ENCODE measurements at places on chromosomes 11 and 22.

GRCh38 chr22:25350551-25350971, 131.1 kb downstream of the CRYBB2 start:
- DNase-seq, result no peak

DNA sequence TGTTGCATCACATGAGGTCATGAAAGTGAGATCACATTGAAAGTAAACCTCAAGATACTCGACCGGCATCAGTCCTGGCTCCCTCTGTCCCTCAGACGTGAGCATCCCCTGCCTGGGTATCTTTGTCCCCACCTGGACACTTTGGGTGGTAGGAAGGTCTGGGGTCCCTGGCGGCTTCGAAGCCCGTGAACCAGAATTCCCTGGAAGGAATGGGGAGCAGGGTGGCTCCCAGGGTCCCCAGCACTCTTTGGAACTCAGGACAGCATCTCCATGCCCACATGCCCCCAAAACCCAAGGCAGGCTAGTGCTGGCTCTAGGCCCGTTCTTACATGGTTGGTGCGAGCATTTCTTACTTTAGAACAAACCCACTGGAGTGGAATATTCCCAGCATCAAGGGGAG, 7.5 kb downstream of the DERL3 start:
- DNase-seq, result no peak

DNA sequence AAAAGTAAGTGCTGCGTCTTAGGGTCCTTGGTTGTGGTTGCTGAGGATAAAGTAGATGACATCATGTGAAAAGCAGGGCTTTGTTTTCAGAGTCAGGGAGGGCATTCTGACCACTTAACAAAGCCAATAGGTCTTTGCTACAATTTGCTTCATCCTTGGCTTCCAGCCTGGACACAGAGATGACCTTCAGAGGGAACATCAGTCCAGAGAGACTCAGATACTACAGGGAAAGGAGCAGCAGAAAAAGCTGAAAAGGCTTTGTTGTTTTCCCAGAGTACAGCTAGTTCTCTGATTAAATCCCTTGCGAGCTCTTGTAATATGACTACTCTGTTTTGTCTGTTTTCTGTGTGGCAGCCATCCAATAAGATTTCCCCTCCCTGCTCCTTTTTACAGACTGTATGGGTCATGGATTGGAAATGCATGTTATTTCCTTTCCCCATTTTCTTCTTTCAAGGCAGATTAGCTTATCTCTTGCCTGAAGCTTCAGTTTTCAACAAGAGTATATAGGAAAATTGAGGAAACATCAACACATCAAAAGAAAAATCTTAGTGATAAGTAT, 31.9 kb downstream of the ATG13 start:
- no peak for DNase-seq

- no peak for DNase-seq
These were observed 1.9 kb downstream of the TMA7B start for GRCh38 chr22:39962071-39962470.

- DNase-seq, result no peak
These were observed at the start of gene ABCG4 for GRCh38 chr11:119149018-119149785. TSS of gene ABCG4 (plus strand) at chr11:119149052. CDS start at chr11:119149966, 914 bp downstream.

GRCh38 chr11:87275176-87275575, 237.4 kb downstream of the TMEM135 start:
- no peak for DNase-seq

DNA sequence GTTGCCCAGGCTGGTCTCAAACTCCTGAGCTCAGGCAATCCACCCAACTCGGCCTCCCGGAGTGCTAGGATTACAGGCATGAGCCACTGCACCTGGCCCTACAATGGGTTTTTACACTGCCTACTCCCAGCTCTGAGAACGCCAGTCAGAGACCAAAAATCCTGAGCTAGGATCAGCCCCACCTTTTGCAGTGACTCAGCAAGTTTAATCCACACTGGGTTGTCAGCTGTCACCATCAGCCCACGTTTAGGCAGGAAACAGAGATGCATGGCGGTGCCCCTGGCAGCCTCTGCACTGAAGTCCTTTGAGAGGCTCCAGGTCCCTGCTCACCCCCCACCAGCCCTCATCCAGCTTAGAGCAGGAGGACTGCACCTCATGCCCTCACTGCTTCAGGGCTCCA, 117.6 kb downstream of the ARHGAP8 start:
- no peak for DNase-seq

- no peak for DNase-seq
These were observed 26.3 kb downstream of the RGL4 start for GRCh38 chr22:23716811-23717801.

DNA sequence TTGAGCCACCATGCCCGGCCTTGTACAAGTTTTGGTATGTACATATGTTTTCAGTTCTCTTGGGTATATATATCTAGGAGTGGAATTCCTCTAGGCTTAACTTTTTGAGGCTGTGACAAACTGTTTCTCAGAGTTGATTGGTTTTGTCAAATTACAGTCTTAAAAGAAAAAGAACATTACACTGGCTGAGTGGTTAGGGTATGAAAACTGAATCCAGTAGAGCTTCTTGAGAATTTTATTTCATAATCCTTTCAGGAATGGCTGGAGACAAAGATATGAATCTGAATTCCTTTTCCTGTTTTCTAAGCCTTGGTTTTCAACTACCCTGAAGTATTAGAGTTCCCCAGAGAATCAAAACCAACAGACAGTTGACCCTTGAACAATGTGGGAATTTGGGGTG, 6.5 kb downstream of the METTL15 start:
- no peak for DNase-seq

DNA sequence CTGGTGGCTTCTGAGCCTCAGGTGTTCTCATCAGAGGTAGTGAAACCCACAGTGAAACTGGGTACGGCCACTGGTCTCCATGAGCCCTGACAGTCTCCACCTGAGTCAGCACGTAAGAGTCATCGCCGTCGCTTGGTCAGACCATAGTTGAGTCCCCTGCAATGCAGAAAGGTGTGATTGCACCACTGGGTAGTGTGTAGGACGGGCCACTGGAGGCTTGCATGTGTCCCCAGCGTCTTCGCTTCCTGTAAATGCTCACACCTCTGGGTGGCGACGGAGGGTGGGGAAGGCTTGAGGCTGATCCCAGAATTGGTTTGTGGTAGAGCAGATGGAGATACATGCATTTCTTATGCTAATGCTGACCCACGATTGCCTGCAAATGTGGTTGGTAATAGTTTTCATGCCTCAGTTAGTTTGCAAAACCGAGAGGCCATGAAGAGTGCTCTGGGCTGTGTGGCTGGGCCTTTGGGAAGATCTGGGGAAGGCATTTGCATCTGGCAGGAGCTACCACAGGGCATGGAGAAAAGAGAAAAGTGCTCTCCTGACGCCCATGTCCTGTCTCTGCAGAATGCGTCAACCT, 26.5 kb downstream of the CTTN start:
- DNase-seq, result no peak

- DNase-seq, result no peak
These were observed 162.3 kb upstream of the GRK3 start for GRCh38 chr22:25402160-25402500.

- DNase-seq, result no peak
These were observed at the start of gene LIF for GRCh38 chr22:30245985-30246813. TSS of gene LIF (minus strand) at chr22:30246759. CDS start at chr22:30246695, 64 bp downstream.

DNA sequence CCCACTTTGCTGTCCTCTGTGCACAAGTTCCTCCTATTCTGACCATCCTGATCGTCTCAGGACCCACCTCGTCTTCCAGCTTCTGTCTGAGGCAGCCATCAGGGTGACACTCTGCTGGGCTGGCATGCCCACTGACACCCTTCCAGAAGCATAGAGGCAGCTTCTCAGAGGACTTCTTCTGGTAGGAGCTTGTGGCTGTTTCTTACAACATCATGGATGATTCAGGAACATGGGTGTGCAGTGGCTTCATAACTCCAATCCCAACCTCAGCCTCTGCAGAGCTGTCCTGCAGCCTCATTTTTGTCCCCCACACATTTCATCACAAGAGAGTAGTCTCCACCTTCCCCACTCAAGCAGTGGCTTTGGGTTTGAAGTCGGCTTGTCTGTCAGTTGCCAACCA, 20.9 kb upstream of the CTR9 start:
- DNase-seq, result no peak

GRCh38 chr11:94866231-94866822, 98.2 kb downstream of the AMOTL1 start:
- DNase-seq, result no peak

- DNase-seq, result no peak
These were observed 130.1 kb downstream of the SOX6 start for GRCh38 chr11:16226245-16226644.

GRCh38 chr11:69550846-69551245, 69.4 kb downstream of the LINC01488 start:
- no peak for DNase-seq

DNA sequence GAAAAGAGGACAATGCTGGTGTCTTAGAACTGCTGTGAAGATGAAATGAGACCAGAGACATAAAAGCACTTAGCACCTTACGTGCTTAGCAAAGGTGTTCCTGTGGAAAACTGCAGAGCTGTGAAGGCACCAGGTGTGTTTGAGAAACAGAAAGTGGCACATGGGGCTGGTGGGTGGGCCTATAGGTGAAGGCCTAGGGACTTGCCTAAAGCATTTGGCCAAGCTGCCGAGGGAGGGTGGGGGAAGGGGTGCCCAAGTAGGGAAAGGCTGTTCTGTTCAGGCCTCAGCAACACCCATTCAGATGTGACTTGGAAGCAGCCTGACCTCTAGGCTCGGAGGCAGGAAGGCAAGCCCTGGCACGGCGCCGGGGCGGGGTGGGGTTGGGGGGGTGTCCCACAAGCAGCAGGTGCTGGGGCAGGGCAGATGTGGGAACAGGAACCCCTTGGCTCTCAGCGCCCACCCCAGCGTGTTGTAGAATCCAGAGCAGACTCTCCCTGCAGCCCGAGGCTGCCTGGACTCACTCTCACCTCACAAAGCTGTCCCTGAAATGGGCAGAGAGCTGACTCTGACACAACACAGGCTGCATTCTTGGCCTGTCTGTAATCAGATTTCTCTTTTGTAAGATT, 366.7 kb upstream of the NARS2 start:
- DNase-seq, result no peak

DNA sequence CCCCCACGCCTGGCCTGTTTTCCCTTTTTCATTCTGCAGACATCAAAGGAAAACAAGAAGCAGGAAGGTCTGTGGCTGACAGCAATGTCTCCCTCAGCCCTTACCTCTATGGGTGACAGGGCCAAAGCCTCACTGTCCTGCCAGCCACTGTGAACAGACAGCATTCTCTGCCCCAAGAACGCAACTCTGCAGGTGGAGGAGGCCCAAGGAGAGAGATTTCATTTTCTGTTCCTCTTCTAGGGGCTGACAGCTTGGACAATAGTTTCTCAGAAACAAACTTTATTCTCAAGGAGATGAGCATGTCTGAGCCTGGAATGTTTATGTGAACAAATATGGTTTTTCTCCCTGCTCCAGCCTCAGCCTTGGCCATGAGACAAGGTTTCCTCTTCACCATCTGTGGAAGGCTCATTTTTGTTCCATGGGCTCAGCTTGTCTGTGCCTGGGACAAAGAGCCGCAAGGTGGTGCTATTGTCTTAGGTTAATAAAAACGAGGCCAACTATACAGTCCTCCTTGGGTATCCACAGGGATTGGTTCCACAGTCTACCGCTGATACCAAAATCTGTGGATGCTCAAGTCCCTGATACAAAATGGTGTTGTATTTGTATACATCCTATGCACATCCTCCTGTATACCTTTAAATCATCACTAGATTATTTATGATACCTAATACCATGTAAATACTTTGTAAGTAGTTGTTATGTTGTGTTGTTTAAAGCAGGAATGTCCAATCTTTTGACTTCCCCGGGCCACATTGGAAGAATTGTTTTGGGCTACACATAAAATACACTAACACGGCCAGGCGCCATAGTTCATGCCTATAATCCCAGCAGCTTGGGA, 5.8 kb downstream of the PIWIL3 start:
- no peak for DNase-seq

DNA sequence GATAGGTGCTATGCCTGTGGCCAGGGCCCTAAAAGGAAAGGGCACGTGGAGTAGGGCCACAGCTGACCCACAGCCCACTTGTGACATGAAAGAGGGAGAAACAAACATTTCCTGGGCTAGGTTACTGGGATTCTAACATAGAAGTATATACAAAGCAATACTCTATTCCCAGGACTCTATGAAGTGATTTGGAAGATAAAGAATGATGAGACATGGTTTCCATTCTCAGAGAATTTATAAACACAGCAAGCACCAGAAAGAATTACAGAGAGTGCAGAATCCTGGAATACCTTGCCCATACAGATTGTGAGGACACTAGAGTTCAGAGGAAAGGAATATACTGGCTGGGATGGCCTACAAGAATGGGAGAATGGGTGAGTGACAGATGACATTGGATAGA, 86.4 kb downstream of the KIRREL3 start:
- DNase-seq, result no peak

- DNase-seq, result no peak
These were observed 82.7 kb downstream of the FBLN1 start for GRCh38 chr22:45585437-45585755.

- DNase-seq, result no peak
These were observed 4.9 kb downstream of the ADORA2A start for GRCh38 chr22:24432059-24432853.

GRCh38 chr11:3006505-3007260, 14.6 kb upstream of the NAP1L4 start:
- no peak for DNase-seq

DNA sequence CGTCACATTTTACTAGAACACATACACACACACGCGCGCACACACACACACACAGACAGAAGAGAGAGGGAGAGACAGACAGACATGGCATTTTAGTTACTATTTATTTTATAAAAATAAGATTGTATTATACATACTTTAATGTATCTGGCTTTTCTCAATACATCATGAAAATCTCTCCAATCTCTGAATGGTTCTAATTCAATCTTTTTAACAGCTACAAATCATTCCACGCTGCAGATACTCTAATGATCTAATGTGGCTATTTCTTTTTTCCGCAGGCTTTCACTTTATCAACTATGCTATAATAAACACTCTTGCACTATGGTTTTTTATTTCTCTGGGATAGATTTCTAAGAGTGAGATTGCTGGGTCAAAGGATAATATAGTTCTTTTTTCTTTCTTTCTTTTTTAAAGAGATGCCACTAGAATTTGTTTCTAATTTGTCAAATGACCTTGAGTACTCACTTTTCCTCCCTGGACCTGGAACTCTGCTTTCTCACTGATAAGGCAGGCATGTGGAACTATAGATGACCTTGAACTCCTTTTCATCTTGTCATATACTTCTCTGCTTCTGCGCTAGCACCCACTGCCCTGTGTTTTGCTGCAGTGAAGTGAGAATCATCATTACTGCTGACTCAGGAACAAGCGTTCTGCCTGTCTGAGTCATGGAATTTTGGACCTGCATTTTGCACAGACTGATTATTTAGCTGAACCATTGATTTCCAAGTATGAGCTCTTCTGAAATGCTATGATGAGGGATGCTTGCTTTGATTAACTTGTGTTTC, 4.9 kb upstream of the SLC6A5 start:
- DNase-seq, result no peak

- DNase-seq, result no peak
These were observed 8.1 kb downstream of the RCOR2 start for GRCh38 chr11:63908631-63909401.

DNA sequence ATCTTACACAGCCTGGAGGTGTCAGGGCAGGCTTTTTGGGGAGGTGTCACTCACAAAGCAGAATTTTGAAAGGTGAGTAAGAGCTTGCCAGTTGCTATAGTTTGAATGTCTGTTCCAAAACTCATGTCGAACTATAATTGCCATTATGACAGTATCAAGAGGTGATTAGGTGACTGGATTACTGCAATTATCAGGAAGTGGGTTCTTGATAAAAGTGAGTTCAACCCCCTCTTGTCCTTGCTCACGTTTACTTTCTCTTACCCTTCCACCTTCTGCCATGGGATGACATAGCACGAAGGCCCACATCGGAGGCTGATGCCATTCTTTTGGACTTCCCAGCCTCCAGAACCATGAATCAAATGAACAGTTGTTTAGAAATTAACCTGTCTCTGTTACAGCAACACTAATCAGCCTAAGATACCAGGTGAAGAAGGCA, 4.7 kb upstream of the C11orf86 start:
- no peak for DNase-seq
